Activated CD8-positive, alpha-beta memory T cell treated with anti-CD3 and anti-CD28 coated beads for 48 hours (primary cell): ENCODE measurements at places on chromosomes 3 and 15.

DNA sequence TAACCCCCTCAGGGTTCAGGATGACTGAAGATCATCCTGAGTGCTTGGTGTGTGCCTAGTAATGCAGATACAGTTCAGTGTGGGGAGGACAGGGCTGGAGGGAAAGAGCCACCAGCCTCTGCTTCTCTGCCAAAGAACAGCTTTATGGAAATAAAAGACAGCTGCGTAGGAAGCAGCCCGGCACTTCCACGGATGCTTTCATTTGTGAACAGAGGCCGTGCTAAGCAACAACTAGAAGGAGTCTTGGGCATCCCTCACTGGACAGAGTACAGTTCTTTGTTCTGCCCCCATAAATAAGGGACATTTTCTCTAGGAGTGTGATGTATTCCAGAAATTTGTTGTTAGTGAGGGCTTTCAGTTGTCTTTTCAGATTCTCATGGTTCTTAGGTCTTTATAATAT, 194.8 kb upstream of the RGMA start:
- no peak for DNase-seq

DNA sequence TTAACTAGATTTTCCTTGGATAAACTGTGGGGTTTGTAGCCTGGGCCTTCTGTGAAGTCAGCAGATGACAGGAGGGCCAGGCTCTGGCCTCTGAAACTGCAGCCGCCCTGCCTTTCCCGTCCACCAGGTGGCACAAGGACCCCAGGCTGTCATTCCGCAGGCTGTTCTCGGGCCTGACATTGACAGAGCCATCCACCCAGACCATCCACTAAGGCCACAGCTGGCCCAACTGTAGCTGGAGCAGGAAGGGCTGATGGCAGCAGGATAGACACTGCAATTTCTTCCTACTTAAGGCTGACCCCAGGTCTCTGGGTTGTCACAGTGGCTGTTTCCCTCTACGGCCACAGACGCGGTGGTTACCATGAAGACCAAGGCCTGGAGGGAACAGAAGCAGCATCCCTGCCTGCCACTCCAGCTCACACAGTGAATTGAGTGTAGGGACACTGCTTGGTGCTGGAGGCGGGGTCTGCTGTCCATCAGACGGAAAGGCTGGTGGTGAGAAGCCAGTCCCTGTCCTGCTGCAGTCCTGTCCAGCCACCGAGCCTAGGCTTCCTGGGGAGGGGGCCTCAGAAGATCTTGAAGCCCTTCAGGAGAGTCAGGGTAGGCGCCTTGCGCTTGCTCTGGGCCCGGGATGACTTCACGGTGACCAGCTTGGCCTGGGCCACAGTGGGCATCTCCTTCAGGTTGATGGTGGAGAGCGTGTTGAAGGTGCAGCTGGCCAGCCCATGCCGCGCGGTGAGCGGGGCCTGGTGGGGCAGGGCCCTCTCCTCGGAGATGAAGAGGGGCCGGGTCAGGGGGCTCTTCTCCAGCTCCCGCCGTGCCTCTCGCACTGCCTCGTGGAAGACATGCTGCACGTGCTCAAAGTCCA, 9.4 kb downstream of the SLC51B start:
- no peak for DNase-seq

DNA sequence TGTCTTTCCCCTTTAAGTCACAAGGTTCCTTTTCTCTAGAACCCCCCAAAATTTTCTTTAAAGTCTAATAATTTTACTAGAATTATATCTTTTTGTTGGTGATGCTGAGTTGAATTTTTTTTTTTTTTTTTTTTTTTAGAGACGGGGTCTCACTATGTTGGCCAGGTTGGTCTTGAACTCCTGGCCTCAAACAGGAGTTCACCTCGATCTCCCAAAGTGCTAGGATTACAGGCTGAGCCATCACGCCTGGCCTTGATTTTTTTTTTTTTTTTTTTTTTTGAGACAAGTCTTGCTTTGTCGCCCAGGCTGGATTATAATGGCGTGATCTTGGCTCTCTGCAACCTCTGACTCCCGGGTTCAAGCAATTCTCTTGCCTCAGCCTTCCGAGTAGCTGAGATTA, 12.2 kb downstream of the SEC13 start:
- no peak for DNase-seq

- DNase-seq: no peak
Measured at GRCh38 chr3:101311676-101312075, 8.7 kb downstream of the IMPG2 start.

- DNase-seq: no peak
Measured at GRCh38 chr3:155313300-155313699, 19.8 kb upstream of the STRIT1 start.

DNA sequence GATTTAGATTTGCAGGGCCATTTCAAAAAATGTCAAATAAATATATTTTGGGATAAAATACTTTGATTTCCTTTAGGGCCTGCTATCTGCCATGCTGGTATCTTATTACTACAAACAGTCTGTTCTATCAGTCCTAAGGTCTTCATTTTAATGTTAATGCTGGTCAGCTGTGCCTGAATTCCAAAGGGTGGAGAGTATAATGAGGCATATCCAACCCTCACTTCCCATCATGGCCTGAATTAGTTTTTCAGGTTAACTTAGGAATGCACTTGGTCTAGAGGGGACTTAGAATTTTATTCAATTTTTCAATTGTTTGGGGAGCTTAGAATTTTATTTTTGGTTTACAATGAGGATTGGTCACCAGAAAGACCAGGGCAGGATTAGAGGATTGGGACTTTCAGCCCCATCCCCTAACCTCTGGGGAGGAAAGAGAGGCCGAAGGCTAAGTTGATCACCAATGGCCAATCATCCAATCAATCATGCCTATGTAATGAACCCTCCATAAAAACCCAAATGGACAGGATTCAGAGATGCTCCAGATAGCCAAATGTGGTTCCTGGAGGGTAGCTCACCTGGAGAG, 17.8 kb upstream of the CP start:
- DNase-seq: no peak

DNA sequence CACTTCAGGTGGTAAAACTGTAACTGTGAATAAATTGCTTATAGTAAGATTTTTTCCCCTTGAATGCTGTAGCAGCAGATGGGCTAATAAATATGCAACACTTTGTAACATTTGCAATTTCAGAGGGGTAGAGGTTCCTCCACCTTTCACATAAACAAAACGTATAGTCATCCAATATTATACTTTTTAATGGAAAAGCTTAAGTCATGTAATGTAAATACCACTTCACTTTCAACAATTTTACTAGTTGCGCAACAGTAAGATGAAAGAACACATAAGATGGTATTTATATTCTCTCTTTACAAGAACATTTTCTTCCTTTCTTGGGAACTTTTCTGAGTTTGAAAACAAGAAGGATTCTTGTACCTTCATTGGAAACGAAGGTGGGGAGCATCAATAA, 56.6 kb upstream of the FAM3D start:
- DNase-seq: no peak

DNA sequence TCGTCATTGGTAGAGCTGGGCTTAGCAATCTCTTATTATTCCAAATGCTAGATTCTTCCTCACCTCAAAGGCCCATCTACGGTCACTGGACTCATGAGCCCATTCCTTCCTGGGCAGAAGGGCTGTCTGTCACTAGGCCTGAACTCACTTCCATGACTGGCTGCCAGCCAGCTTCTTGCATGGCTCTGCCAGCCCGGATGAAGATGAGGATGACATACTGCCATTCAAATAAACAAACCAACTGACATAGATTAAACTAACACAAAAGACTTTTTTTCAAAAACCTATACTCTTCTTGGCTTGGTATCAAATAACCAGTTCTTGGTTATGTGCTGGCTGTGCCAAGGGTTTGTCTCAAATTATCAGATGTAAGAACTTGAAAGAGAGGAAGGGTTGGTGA, 23.8 kb downstream of the ISL2 start:
- DNase-seq: no peak

- DNase-seq: no peak
Measured at GRCh38 chr3:110181226-110181625, 843.9 kb upstream of the DPPA4 start.

GRCh38 chr3:67048715-67049074, 50.6 kb downstream of the KBTBD8 start:
- no peak for DNase-seq

DNA sequence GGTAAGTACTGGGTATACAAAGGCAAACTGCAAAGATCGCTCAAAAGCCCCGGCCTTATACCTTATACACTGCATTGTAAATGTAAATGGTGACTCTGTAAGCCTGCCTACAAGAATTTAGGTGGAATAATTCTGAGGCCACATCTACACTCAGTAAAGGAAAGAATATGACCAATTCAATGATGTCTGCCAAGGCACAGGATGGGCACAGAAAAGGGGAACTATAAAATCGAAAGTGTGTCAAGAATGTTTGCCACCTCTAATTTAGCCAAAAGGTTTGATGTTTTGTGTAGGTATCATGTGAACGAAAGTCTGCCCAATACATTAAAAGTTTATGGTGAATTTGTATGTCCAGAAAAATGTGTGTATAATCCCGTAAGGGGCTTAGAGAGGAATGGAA, 96.1 kb downstream of the FOXP1 start:
- DNase-seq: no peak

DNA sequence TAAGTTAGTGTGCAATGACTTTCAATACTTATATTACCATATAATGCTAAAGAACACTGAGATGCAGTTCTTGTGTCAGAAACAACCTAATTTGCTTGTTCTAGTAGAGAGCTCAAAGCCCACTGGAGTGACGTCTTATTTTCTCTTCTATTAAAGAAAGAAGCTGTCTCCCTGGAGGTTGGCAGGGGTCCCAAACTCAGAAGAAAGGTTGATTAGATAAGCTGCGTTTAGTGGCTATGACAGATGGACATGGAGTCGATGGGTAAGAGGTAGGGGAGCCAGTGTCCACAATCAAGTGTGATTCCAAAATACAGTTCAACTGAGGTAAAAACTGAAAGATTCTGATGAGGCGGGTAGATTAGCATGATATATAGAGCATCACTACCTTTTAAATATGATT, 363.6 kb downstream of the NLGN1 start:
- no peak for DNase-seq

- DNase-seq: no peak
Measured at GRCh38 chr3:54212723-54213122, 90.4 kb downstream of the CACNA2D3 start.

DNA sequence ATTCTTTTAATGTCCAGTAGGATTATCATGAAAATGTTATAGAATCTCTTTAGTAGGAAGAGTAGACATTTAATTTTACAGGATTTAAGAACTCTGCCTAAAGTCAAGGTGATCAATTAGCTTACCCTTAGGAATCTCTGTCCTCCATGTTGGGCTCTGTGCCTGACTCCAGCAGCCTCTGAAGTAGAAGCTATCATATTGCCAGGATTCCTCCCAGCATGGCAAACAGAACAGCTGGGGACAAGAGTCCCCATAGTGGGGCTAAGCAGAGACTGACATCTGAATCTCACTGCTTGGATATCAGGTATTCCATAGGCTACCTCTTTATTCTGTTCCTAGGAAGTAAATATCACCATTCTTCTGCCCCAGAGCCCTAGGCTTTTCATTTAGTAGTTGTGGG, 1.5 kb downstream of the SLC15A2 start:
- no peak for DNase-seq

DNA sequence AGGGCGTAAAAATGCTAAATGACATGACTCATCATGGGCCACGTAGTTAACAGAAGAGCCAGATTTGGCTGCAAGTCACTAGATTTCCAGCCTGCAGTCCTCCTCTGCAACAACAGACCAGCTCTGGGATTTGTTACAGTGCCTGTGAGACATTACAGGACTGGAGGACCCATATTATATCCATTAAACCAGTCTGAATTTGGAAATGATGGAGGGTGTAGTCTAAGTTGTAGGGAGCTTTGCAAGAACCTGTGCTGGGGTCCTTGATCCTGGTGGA, 10.8 kb downstream of the ZNF774 start:
- no peak for DNase-seq
